ENCODE measurements at places on chromosomes 3 and 15.

GRCh38 chr3:32022947-32023346 is 41.4 kb downstream of the ZNF860 start:
- DNase-seq = no peak

GRCh38 chr3:178072391-178073305 is 463.6 kb upstream of the KCNMB2 start:
- no peak for DNase-seq

- DNase-seq = no peak
Observed at GRCh38 chr3:30614943-30615342, 8.5 kb downstream of the TGFBR2 start.

- no peak for DNase-seq
Observed at GRCh38 chr15:92603743-92604470, 51.7 kb downstream of the FAM174B start.

DNA sequence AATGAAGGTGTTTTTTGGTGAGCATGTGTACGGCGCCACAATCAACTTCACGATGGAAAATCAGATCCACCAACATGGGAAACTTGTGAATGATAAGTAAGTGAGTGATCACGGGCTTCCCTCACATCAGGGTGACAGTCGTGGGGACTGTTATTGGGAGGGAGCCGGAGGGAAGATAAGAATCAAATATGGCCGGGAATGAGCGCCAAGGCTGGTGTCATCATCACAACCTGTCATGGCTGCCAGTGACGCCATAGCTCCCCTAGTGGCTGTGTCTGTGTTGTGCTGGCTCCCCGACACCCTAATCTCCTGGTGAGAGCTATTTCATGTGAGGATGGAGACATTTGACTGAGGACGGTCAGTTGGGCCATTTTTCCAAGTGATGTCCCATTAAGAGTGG is 168.5 kb downstream of the SV2B start:
- no peak for DNase-seq

DNA sequence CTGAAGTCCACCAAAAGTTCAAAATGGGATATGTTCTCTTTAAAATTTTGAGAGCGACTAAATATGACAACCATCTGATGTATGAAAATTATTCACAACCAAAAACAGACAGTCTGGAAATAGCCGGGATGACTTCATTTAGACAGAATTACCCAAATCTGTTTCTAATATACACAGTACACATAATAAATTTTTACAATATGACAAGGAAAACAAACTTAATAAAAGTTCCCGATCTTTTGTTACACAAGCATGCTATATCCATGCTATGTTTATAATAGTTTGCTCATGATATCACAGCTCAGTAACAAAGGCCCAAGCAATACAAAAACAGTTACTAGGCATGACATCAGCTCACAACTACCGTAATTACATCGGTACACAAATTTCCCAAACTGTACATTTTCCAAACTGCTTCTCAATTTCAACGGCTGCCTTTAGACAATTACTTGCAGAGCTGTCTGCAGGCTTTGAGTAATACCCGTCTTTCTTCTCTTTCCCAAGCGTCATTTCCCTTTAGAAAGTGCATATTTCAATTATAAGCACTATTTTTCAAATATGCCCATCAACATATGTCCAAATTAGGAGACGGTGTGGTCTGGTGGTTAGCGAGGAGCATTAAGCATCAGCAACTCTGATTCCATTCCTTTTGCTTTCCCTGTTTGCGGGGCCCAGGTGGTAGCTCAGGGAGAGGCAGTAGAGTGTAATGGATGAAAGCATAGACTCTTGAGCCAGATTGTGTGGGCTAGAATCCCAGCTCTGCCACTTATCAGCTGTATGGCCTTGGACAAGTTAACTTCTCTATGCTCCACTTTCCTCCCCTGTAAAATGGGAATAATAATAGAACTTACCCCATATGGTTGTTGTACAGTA is 481.2 kb downstream of the FOXP1 start:
- DNase-seq = no peak

- no peak for DNase-seq
Observed at GRCh38 chr3:12275974-12276650, 12.8 kb upstream of the PPARG start.

- no peak for DNase-seq
Observed at GRCh38 chr3:185715091-185715490, 109.8 kb downstream of the IGF2BP2 start.

DNA sequence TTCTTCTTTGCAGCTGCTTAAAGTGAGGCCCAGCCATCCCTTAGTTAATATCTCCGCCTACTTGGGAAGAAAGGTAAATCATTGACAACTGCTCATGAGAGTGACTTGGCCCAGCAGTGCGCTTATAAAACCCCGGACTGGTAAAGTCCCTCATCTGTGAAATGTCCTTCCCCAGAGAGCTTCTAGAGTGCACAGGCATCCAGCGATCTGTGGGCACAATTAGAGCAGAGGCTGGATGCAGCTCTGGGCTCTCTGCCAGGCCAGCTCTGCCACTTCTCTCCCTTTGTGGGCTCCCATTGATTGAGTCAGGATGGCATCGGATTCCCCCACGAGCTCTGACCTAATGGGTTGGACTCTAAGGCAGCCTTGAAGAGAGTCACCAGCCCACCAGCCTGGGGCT is 219.0 kb upstream of the LINGO1 start:
- DNase-seq = no peak

DNA sequence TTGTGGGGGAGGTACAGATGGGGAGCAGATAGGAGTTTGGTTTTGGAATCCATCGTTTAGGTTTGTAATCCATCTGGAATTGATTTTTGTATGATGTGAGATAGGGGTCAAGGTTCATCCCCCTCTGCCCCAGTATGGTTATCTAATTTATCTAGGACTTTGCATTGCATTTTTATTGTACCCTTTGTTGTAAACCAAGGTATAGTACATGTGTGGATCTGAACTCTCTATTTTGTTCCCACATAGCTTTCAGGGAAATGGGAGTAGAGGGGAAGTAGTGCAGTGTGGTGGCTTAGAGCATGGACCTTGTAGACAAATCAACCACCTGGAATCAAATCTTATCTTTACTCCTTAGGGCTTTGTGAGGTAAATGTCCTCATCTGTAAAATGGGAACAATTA is 65.7 kb downstream of the RAD54L2 start:
- no peak for DNase-seq

DNA sequence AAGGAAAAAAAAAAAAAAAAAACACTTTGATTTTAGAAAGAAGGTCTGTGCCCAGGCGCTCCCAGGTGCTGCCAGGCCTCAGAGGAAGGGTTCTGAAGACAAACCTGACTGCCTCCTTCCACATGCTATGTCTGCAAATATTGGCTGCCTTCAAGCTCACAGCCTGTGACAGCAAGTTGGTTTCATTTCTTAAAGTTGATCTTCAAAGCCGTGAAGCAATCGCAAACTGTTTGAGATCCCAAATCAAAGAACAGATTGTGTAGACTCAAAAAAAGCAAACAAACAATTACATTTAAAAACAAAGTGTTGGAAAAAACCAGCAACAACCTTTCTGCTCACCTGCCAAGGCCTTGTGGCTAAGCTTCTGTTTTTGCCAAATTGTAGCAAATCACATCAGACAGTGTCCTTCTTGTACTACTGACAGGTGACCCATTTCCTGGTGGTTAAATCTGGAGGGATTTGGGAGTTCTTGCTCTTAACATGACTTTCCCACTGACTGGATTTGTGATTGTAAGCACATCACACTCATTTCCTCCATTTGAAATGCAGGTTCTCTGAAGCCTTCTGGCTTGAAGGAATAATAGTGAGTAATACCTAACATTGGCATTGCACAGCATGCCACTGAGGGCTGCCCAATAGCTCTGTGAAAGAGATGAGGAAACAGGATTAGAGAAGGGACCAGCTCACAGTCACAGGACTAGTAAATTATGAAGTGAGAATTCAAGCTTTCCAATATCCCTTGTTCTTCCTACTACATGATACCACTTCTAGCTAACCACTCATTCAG is 502.4 kb downstream of the LPP start:
- DNase-seq = no peak

GRCh38 chr3:156358232-156358631 is 196.7 kb downstream of the SSR3 start:
- no peak for DNase-seq

GRCh38 chr3:30681649-30682211 is 75.3 kb downstream of the TGFBR2 start:
- DNase-seq = no peak

- DNase-seq = no peak
Observed at GRCh38 chr3:2484162-2485026, 385.7 kb downstream of the CNTN4 start.

DNA sequence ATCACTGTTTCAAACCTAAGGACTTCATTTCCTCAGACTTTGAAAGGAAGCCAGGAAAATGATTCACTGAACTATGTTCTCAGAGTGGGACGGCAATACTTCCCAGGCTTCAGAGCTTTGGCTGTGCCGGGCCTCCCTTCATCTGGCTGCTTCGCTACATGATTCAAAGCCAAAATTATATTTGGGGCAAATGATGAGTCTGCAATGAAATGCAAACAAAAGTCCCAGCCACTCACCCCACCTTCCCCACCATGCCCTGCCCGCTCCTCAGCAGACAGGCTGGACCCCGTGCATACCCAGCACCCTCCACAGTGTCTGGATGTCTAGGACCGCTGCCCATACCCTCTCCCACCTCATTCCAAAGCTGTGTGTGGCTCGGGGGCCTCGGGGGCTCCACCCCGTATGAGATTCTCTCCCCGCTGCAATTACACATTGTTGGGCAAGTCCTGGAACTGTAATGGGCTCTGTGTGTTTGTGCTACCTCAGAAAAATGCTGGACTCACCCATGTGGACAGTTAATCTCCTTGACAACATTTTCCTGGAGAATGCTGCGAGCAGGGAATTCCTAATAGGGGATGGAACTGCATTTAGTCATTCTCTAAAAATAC is 32.2 kb downstream of the ATP10A start:
- DNase-seq = no peak

GRCh38 chr15:70437089-70437488 is 326.3 kb downstream of the UACA start:
- no peak for DNase-seq

- DNase-seq = no peak
Observed at GRCh38 chr3:100155128-100155527, 40.8 kb upstream of the FILIP1L start.

GRCh38 chr15:51060030-51060673 is 34.6 kb downstream of the TNFAIP8L3 start:
- no peak for DNase-seq

GRCh38 chr15:37824717-37825382 is 109.6 kb upstream of the TMCO5A start:
- DNase-seq = no peak

DNA sequence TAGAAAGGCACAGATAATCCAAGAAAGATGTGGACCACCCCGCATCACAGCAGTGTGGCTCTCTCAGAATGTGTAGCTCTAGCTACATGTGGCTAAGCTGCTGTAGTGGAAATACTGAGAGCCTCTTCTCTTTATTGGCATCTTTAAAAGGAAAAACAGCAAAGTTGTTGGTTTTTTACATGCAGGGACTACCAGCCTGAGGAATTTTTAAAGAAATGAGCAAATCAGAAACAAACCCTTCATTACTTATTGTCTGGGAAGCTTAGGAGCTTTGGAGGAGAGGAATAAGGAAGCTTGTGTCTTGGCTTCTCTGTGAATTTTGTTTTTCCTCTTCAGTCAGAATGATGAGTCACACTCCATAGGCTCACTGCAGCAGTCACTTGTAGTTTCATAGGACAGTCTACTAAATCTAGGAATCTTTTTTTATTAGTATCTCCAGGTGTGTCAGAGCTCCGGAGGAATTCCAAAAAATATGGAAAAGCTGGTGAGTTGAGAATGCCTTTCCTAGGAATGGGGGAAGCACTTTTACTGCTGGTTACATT is 27.5 kb downstream of the POLG start:
- DNase-seq = no peak

DNA sequence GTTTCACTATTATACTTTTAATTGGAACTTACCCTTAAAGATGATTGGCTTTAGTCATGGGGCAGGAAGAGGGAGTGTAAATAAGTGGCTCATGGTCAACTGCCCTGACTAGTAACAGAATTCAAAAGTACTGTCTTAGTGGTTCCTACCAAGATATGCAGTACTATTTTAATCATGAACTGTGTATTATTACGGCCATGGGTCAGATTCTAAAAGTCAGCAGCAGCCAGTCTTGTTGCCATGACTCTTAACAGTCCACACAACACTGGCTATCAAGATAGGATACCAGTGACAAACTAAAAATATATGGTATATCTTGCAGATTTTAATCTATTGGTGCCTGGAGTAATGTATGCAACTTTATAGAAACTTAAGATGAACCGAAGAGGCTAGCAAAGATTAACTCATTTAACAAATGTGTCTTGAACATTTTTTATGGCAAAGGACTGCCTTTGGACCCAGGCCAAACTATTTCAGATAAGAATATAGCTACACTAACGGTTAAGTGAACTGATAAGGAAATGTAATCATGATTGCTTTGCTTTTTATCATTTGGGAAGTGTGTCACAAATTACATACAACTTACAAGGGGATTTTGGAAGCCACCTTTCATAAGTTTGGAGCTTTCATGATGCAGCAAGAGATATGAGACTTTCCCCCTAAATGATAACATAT is 163.7 kb downstream of the TCF12 start:
- no peak for DNase-seq

GRCh38 chr15:78033864-78034263 is 43.6 kb downstream of the TBC1D2B start:
- no peak for DNase-seq

DNA sequence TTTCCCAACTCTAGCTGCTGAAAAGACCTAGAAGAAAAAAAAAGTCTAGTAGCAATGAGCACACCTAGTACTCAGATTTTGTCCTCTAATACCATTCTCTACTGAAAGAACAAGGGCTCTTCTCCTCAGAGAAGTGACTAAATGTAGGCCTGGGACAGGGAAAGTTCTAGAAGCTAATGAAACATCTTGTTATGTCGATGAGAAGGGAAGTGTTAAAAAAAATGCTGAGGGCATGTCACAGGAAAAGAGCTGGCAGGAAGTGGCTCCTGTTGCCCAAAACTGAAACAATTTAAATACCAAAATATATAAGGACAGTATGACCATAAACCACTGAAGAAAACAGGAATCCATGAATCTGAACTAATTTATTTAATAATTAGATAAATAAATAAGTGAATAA is 581.4 kb upstream of the TBL1XR1 start:
- no peak for DNase-seq

DNA sequence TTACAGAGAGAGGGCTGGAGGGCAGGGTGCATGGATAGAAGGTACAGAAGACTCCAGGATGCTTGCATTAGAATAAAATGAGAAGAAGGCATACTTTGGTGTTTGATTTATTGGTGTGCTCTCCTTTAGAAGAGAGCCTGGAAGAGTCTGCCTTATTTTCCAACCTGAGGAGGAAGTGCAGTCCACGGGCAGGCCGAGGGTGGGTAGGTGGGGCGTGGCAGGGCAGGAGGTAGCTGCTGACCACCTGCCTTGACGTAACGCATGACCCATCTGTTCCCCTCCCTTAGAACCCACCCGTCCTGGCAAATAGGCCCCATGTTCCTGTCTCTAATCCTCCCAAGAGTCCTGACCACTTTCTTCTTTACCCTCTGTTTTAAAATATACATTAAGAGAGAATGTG is 222.3 kb upstream of the LYSMD4 start:
- DNase-seq = no peak

GRCh38 chr3:64905906-64906410 is 218.2 kb upstream of the ADAMTS9 start:
- no peak for DNase-seq

- no peak for DNase-seq
Observed at GRCh38 chr3:135261214-135261775, 466.2 kb downstream of the EPHB1 start.

GRCh38 chr3:71846185-71846584 is 61.2 kb upstream of the PROK2 start:
- DNase-seq = peak; percentile 79
